ENCODE measurements at places on chromosomes 4 and X.

DNA sequence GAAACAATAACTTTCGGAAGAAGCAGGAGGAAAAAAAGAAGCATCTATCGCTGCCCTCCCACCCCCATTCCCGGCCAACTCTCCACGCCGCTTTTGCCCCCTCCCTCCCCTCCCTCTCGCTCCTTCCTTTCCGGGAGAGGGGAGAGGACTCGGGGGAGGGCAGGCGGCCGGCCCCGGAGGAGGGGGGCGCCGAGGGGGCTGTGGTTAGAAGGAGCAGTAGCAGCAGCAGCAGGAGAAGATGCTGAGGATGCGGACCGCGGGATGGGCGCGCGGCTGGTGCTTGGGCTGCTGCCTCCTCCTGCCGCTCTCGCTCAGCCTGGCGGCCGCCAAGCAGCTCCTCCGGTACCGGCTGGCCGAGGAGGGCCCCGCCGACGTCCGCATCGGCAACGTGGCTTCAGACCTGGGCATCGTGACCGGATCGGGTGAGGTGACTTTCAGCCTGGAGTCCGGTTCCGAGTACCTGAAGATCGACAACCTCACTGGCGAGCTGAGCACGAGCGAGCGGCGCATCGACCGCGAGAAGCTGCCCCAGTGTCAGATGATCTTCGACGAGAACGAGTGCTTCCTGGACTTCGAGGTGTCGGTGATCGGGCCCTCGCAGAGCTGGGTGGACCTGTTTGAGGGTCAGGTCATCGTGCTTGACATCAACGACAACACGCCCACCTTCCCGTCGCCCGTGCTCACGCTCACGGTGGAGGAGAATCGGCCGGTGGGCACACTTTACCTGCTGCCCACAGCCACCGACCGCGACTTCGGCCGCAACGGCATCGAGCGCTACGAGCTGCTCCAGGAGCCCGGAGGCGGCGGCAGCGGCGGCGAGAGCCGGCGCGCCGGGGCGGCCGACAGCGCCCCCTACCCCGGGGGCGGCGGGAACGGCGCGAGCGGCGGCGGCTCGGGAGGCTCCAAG is 1.3 kb downstream of the PCDH7 start:
- DNase-seq: no peak

- DNase-seq: no peak
These were observed 44.2 kb downstream of the MAML3 start for GRCh38 chr4:140109737-140110136.

DNA sequence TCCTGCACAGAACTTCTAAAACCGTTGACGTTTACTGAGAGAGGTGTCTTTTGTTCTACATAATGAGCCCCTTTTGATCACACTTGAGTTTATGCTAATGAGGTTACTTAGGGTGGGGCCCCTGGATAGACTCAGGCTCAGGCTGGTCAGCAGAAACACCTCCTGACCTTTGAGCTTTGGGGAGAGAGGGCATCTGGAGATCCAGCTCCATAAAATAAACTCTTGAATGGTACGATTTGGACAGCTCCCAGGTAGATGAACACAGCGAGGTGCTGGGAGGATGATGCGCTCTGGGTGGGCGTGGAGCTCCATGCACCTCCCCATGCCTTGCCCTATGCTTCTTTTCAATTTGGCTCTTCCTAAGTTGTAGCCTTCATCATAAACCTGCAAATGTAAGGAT is 52.0 kb downstream of the ENOPH1 start:
- DNase-seq: no peak

DNA sequence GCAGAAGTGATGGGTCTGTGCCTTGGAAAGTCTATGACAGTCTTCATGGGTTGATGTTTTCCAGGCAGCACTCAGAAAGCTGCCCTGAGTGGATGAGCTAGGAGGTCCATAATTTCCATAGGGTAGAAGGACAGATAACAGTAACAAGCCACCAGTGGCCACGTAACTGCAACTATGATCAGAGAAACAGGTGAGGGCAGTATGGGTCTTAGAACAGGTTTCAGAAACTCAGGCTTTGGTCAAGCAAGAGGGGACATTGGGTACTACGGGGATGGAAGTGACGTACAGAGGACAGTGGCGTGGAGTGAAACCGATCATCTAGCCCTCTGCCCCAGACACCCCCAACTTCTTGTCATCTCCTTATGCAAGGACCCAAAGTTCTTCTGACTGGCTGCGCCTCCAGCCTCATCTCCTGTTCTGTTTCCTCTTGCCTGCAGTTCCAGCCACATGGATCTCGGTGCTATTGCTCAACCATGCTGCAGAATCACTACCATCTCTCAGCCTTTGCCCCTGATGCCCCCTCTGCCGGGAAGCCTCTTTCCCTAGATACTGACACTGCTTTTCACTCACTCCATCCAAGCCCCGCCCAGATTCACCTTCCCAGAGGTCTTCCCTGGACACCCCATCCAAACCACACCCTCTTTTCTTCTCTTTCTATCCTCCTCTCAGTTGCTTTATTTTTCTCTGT is 123.4 kb downstream of the MFAP3L start:
- no peak for DNase-seq

- DNase-seq: no peak
These were observed 93.0 kb downstream of the FAM53A start for GRCh38 chr4:1591107-1591506.

GRCh38 chrX:122941806-122942205 is 242.3 kb upstream of the GRIA3 start:
- DNase-seq: no peak

- DNase-seq: no peak
These were observed 305.4 kb upstream of the NDST4 start for GRCh38 chr4:115418635-115419396.

- DNase-seq: no peak
These were observed 22.2 kb downstream of the GUF1 start for GRCh38 chr4:44700427-44700826.

DNA sequence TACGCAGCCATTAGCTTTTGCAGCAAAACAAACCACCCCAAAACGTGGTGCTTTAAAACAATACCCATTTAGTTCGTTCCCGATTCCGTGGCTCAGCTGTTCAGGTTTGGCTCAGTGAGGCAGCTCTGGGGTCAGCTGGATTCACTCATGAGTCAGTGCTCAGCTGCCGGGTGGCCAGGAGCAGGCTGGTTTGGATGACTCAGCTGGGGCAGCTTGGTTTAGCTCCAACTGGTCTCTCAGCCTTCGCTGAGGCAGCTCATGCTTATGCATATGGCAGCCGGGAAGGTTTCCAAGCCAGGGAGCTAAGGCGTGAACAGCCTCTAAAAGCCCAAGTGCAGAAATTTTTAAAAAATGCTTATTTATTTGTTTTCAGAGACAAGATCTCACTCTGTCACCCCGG is 13.3 kb upstream of the CD99 start:
- peak; percentile 18 for DNase-seq

GRCh38 chr4:39932776-39933402 is 44.8 kb downstream of the PDS5A start:
- no peak for DNase-seq

DNA sequence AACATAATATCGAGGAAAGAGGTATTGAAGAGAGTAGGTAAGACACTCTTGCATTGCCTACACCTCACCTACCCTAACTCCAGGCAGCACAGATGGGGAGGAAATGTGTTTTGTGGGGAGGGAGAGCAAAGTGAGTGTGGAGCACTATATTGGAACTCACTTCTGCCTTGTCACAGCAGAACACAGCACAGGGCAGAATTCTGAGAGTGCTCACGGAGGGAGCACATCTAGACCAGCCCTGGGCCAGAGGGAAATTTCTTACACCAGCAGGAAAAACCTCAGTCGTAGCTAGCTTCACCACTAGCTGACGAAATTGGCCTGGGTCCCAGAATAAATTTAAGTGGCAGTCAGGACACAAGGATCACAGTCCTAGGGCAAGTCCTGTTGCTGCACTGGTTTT is 517.3 kb downstream of the TMA16 start:
- no peak for DNase-seq

GRCh38 chrX:15719324-15719968 is 18.6 kb upstream of the CA5B start:
- DNase-seq: no peak

- no peak for DNase-seq
These were observed 216.9 kb upstream of the S100G start for GRCh38 chrX:16433021-16433420.

DNA sequence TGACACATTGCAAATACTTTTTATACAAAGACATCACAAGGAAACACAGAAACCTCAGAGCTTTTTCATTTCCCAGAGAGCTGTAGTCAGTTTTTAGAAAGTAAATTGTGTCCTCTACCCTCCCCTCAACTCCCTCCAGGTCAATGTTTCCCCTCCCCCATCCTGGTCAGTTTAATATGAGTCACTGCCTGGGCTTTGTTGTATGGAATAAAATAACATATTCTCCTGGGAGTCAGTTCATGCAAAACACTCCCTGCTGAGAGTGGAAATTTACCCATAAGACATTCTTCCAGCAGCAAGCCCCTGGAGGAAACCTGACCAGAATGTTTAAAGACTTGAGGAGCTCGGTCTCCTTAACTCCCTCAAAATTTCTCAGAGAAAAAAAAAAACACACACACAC is 270.1 kb upstream of the LDB2 start:
- peak; percentile 90 for DNase-seq

- no peak for DNase-seq
These were observed 5.1 kb downstream of the NUDT9 start for GRCh38 chr4:87427518-87427868.

DNA sequence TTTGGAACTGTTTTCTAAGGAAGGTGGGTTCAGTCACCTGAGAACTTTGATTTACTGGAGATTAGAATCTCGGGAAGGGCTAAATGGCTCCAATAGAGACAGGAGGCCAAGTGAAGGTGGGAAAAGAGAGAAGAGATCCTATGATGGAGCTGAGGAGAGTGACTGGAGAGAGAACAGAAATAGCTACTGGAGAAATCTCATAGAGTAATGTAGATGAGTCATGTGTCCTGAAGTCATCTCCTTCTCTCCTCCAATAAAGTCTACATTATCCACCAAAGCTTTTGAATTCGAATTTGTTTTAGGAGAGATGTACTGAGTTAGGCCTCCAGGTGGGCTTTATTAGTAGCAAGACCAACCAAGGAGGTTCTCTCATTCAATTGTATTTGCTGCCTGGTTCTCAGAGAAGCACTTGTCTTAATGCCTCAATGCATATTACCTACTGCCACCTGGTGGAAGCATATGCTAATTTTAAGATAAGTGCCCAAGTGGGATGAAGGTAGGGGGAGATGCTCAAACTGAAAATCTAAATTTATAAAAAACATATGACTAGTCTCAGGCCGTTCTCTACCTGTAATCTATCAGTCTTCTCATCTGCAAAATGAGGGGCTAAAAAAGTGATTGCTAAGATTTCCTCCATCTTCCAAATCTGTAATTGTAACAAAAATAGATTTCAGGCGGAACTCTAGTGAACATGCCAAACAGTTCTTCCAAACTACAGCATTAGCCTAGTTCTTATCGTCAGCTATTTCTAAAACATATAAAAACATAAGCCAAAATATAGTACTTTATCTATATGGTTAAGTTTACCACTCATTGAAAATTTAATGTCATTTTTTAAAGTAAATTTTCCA is 24.4 kb downstream of the TXK start:
- peak; percentile 70 for DNase-seq

GRCh38 chr4:186416451-186417060 is 138.8 kb downstream of the MTNR1A start:
- no peak for DNase-seq

- peak; percentile 73 for DNase-seq
These were observed 4.7 kb downstream of the RASGEF1B start for GRCh38 chr4:81466841-81467671.

- DNase-seq: no peak
These were observed 67.2 kb upstream of the NPNT start for GRCh38 chr4:105828074-105828473.

- DNase-seq: peak; percentile 3
These were observed 30.4 kb upstream of the PAGE1 start for GRCh38 chrX:49725923-49726904.

DNA sequence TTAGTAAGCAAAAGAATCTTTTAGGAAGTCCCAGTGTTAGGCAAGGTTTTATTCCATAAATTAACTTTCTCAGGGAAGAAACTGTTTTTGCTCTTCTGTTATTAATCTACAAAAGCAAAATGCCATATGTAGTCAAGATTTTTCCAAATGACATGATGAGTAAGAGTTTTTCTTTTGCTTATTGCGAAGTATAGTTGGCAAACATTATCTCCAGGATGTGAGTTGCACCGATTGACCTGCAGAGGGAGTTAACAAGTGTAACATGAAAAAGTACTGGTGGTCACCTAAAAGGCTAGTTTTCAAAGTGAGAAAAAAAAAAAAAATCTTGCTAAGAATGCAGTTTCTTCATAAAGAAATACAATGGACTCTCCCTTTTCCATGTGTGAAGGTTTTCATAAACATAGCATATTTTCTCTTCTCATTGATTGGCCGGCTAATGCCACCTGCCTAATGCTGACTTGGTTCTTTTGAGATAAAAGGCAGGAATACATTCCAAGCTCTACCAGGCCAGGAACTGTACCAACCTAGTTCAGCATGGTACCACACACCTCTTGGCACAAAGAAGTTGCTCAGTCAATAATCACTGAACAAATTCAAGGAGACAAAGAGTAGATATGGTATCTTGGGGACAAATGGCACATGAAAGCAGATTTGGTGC is 100.2 kb downstream of the LNX1 start:
- peak; percentile 68 for DNase-seq

DNA sequence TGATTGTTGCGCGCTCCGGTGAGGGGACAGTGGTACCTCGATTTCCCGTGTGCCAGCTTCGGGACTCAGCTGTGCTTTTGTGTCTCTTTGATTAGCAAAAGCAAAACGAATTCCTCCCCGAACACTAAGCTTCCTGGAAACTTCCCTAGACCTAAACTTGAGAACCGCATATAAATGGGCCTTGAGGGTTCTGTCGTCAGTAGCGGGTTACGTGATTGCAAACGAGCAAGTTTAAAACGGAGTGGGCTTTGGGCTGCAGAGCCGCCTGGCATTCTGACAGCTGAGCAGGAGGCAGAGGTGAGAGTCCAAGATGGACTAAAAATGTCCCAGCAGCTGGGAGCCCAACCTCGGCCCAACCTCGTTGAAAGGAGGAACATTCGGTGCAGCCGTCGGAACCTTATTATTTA is 1.2 kb upstream of the TAPT1 start:
- DNase-seq: peak; percentile 53

DNA sequence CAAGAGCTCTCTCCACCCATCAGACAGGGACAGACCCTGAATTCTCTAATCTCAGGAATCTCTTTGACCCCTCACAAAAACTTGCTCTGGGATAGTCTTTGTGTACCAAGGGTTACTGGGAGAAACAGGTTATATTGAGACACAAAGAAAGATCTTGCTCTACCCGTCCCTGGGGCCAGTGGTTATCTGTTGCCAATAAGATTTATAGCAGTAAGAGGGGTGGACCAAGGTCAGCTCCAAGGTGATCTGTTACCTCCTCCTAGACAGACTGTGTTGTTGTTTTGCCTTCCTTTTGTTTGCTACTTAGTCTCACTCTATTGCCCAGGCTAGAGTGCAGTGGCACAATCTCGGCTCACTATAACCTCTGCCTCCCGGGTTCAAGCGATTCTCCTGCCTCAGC is 16.3 kb upstream of the ATP6AP2 start:
- no peak for DNase-seq

GRCh38 chr4:92488496-92488895 is 184.7 kb downstream of the GRID2 start:
- no peak for DNase-seq

GRCh38 chr4:40747207-40747835 is 2.4 kb upstream of the NSUN7 start:
- DNase-seq: no peak
